Hepatic stellate cell (primary cell): ENCODE measurements at places on chromosomes 4 and X.

- no peak for DNase-seq
Measured at GRCh38 chrX:143853488-143853887, 30.4 kb upstream of the UBE2NL start.

DNA sequence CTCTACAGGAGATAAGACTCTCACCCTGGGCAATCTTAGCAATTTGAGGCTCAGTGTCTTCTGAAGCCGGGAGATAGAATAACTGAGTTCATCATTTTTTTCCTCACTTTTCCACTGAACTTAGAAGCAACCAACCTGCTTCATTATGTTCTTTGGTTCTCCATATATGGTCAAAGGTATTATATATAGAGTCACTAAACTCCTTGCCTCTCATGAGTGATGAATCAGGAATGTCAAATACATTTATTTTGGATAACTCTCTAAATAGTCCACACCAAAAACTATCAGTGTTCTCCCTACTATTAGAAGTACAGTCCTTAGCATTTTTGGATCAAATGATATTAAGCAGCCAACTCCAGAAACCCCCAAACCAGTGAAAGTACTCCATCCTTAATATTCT is 421.5 kb upstream of the EPHA5 start:
- no peak for DNase-seq

- DNase-seq, result no peak
Measured at GRCh38 chrX:111360839-111361238, 51.2 kb downstream of the DCX start.

GRCh38 chr4:174681723-174682300 is 147.2 kb downstream of the GLRA3 start:
- no peak for DNase-seq

- no peak for DNase-seq
Measured at GRCh38 chr4:55071951-55072350, 53.4 kb downstream of the KDR start.

DNA sequence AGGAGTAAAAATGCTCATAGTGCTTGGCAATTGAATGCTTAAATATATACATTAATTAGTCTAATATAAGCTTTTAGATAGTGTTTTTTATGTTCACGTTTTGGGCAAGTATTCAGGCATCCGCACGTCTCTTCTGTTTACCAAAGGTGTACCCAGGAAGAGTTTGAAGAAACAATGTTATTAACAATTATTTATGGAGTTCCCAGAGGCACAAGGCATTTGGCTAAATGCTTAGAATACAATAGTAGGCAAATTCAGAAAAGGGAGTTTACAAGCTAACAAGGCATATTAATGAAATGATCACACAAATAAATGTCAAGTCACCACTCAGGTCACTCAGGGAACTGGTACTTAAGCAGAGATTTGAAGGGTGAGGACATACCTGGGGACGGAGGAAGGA is 294.8 kb downstream of the TENM3 start:
- DNase-seq, result no peak

DNA sequence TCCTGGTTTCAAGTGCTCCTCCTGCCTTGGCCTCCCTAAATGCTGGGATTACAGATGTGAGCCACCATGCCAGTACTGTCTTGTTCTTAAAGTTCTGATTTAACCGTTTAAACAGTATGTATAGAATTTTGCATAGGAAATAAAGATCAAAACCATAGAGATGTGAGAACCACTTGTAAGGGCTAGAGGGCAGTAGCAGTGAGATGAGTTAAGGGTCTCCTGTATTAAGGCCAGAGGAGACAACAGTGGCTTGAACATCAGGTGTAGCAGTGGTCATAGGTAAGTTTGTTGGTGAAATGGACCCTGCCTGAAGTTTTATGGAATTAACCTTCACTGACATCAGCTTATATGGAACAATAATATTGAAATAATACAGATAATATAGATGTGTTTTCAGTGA is 155.7 kb downstream of the SLC4A4 start:
- DNase-seq, result no peak

GRCh38 chrX:17580539-17581152 is 156.6 kb upstream of the SCML1 start:
- DNase-seq, result peak; percentile 35

DNA sequence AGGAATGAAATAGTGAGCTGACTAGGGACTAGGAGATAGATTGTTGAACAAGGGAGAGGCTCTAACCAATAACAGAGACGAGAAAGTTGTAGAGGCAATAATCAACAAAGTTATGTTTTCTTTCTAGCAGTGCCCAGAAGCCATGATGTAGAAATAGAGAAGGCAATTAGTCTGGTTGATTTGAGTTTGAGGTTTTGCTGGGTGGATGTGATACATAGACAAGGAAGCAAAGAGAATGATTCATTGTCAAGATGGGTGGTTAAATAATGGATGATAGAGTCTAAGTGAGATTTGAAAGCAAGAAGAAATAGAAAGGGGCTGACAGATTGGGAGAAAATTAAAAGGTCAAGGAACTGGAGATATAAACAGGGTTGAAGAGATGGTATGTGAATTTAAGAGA is 11.2 kb downstream of the RBM41 start:
- no peak for DNase-seq

- no peak for DNase-seq
Measured at GRCh38 chrX:120305531-120306141, 5.6 kb downstream of the TMEM255A start.

DNA sequence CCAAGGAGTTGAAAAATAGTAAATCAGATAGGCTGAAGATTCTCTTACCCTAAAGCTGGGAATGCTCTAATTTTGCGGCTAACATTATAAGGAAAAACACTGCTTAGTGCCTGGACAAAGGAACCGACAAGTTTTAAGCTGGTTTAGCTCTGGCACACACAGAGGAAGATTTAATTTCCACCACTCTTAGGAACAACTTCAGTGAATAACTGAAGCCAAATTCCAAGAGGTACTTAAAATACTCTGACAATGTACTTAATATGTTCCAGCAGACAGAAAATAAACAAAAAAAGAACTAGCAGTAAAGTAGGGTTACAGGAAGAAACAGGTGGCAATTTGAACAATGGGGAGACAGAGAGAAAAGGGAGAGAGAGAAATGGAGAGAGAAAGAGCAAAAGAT is 340.8 kb upstream of the NDST4 start:
- DNase-seq, result no peak

DNA sequence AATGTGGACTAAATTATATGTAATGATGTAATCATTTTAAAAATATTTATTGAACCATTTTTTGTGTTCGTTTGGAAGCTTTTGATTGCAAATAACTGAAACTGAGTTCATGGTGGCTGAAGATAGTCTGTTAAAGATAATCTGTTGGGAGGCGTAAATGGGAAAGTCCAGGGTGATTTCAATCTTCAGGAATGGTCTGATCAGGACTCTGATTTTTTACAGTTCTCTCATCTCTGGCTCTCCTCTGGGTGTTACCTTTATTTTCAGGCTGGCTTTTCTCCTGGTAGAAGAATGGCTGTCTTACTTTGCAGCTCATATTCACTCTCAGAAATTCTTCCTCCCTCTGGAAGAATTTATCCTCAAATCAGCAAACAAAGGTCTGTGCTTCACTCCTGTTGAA is 199.0 kb upstream of the LEF1 start:
- DNase-seq, result no peak

DNA sequence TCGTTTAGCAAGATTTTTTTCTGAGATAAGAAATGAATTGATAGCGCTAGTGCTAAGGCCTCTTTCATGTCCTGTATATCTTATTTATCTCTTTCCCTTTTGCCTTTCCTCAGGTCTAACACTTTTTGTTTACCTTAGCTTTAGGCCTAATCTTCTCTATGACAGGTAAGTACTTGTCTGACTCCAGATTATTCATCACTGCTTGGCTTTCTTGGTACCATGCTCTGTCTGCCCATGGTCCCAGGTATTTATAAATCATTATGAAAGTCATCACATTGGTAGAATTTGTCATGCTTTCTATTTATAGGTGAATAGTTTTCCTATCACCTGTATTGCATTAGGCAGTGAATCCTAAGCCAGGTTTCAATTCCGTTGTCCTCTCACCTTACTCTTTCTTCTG is 99.5 kb upstream of the CTSO start:
- no peak for DNase-seq

GRCh38 chrX:39652336-39652735 is 445.4 kb downstream of the BCOR start:
- no peak for DNase-seq

- no peak for DNase-seq
Measured at GRCh38 chr4:74942918-74943253, 10.0 kb downstream of the PARM1 start.

- no peak for DNase-seq
Measured at GRCh38 chrX:51795136-51795535, 51.9 kb downstream of the GSPT2 start.
